ENCODE measurements at places on chromosomes 2 and 18. TPM values are rescaled to one million over a fixed set of nuclear protein-coding genes. Genes with fewer than 3 reads are reported as not detected.

SLC30A3 gene
- polyA plus RNA-seq, result 0.08 TPM

NAT8 gene
- polyA plus RNA-seq, result not detected

CCDC150 gene
- polyA plus RNA-seq, result 0.19 TPM

ERMN gene
- 0.15 TPM for polyA plus RNA-seq

PLCD4 gene
- 0.56 TPM for polyA plus RNA-seq

NFE2L2 gene
- polyA plus RNA-seq, result 23.9 TPM

GLB1L gene
- 12.9 TPM for polyA plus RNA-seq

EMILIN2 gene
- 18.9 TPM for polyA plus RNA-seq

PROKR1 gene
- polyA plus RNA-seq, result 1.1 TPM

SPDYA gene
- polyA plus RNA-seq, result not detected

GPR155 gene
- polyA plus RNA-seq, result 3.4 TPM

CXCR1 gene
- 0.09 TPM for polyA plus RNA-seq

DNAH7 gene
- polyA plus RNA-seq, result 2.3 TPM

SF3B1 gene
- 113 TPM for polyA plus RNA-seq

RAPH1 gene
- 3.2 TPM for polyA plus RNA-seq

ITPRIPL1 gene
- polyA plus RNA-seq, result 0.36 TPM

MSTN gene
- 0.07 TPM for polyA plus RNA-seq

EPC2 gene
- polyA plus RNA-seq, result 13.2 TPM

CD207 gene
- polyA plus RNA-seq, result not detected

TSPYL6 gene
- polyA plus RNA-seq, result not detected

EN1 gene
- polyA plus RNA-seq, result 0.05 TPM

STARD6 gene
- not detected for polyA plus RNA-seq

LCT gene
- 0.11 TPM for polyA plus RNA-seq

MYL1 gene
- polyA plus RNA-seq, result 0.24 TPM

ERFE gene
- 2.1 TPM for polyA plus RNA-seq
